Activated CD4-positive, alpha-beta memory T cell treated with anti-CD3 and anti-CD28 coated beads, Interleukin-2, amount 10 ng/mL, durations not matched to agents 7 days and 5 days (primary cell): ENCODE measurements at places on chromosomes 6 and 20.

GRCh38 chr6:28817808-28818145 lies 106.0 kb downstream of the TRIM27 start:
- no peak for DNase-seq

DNA sequence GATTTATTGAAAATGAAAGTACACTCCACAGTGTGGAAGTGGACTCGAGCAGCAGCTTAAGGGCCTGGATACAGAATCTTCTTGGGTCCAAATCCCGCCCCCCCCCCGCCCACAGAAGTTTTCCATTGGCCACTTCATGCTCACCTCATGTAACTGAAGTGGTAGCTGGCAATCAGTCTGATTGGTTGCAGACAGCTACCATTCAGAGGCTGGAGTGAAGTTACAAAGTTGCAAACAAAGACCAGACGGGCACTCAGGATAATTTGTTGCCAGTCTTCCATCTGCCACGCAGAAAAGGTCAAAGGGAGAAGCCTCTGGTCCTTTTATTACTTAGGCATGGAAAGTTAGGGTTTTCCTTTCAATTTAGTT lies 25.8 kb upstream of the FABP7 start:
- no peak for DNase-seq

GRCh38 chr6:153302133-153302532 lies 171.1 kb upstream of the RGS17 start:
- DNase-seq = no peak

DNA sequence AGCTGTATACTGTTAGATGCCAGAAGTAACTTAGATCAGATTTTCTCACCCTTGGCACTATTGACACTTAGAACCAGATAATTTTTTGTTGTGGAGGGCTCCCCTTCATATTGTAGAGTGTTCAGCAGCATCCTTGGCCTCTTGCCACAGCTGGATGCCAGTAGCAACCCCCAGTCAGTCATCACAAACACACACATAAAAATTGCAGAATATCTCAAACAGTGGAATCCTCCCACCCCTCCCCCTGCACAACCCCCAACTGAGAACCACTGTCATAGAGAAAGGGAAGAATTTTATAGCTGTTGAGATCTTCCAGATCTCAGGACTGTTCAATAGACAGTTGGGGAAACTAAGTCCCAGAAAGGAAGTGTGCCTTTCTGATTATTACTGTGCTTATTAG lies 81.2 kb upstream of the VSTM2L start:
- DNase-seq = no peak

DNA sequence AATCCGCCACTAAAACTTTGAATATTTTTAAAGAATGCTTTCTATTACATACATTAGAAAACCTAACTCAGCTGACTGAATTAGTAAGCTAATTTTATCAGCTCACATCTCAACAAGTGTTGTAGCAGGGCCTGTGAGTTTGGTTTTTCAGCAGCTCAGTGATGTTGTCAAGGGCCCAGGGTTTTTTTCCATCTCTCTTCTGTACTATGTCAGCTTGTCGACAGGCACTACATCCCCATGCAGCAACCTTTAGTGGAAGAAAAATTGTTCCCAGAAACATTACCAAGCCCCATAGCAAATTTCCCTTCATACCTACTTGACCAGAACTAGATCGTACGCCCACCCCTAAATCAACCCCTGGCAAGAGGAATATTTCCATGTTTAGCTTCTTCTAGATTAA lies 170.3 kb upstream of the TNFAIP3 start:
- no peak for DNase-seq

GRCh38 chr20:9160757-9161156 lies 91.9 kb downstream of the PLCB4 start:
- DNase-seq = no peak

DNA sequence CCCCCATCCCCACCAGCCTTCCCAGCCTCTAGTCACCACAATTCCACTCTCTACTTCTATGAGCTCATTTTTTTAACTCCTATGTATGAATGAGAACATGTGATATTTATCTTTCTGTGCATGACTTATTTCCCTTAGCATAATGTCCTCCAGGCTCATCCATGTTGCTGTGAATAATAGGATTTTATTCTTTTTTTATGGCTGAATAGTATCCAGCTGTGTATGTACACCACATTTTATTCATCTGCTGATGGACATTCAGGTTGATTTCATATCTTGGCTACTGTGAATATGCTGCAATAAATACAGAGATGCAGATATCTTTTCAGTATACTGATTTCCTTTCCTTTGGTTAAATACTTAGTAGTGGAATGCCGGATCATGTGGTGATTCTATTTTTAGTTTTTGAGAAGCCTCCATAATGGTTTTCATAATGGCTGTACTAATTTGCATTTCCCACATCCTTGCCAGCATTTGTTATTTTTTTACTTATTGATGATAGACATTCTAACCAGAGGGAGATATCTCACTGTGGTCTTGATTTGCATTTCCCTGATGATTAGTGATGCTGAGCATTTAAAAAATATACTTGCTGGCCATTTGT lies 194.9 kb downstream of the PACRG start:
- DNase-seq = no peak

- DNase-seq = no peak
Observed at GRCh38 chr6:40355066-40355465, 232.1 kb downstream of the LRFN2 start.

DNA sequence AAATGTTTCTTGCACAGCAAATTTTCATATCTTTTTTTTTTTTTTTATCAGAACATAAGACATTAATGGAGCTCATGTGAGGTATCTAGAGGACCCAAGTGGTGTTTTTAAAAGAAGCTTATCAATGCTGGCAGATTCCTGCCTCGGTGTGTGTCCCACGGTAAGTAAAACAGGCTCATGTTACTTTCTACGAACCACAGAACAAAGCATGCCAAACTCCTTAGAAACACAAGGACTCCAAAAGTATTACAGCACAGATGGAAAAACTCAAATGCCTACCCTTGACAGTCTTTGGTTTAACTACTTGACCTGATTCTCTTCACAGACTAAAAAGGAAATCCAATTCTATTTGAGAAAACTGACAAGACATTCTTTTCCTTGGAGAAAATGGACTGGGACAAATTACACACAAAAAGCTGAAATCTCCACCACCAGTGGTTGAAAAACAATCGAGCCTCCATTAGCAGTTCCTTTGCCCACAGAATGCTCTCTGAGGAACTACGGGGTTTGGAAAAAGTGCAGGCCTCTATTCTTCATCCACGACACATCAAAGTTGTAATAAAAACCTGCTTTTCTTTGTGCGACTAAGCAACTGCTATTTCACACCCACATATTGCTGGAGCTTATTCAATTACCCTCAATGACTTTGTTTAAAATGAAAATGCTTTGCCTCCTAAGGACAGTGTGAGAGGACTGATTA lies 5.4 kb downstream of the METTL24 start:
- DNase-seq = no peak

- DNase-seq = no peak
Observed at GRCh38 chr20:517221-517620, 26.4 kb downstream of the CSNK2A1 start.

DNA sequence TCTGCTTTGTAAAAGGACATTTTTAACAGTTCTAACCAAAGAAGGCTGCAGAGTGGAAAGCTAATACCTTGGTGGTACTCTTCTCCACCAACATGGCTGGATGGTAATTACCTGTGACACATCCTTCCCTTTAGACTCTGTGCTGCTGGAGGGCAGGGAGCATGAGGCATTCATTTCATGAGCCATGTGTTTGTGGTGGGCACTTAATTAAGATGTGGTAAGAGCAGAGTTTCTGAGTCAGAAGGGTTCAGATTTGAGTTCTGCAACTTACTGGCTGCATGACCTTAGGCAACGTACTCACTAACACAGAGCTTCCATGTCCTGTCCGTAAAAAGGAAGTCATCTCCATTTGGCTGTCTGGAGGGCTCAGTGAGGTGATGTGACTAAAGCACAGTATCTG lies 9.1 kb upstream of the ZNF133 start:
- DNase-seq = no peak

DNA sequence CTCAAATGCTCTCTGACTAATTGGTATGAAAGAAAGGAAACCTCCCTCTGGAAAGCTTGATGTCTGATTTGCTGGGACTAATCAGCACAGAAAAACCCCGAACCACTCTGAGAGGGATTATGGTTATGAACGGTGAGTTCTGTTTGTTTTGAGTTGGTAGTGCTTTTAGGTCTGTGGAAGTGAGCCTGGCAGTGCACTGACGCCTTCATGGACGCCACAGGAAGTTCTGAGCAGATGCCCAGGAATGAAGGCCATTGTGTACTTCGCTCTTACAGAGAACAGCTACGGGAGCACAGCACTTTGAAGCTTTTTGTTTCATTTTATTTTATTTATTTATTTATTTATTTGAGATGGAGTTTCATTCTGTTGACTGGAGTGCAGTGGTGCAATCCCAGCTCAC lies 754.1 kb downstream of the QKI start:
- no peak for DNase-seq

DNA sequence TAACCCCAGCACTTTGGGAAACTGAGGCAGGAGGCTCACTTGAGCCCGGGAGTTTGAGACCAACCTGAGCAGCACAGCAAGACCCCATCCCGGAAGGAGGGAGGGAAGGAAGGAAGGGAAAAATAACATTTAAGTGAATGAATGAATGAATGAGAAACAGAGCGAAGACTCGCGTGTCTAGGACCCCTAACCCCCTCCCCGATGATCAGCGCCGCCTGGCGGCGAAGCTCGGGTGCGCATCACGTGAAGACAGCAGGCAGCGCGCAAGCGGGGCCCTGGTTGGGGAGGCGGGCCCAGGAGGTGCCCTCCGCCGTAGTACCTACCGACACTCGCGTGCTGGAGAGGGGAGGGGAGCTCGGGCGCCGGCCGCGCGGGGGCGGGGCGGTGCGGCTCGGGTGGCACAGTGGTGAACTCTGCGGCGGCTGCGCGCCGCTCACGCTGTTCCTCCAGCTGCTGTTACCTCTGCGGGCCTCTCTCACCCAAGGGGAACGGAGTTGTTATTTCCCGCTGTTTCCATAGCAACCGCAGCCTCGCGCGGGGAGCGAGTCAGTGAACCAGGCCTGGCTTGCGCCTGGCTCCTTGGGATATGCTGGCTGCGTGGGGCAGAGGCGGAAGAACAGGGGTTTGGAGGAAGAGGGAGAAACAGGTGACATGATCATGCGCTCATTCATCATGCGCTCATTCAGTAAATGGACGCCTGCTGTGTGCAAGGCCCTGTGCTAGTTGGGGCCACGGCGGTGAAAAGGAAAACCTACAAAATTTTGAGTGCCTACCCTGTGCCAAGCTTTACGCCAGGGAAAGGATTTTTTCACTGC lies 2.0 kb upstream of the DCDC2 start:
- DNase-seq = peak; percentile 84

DNA sequence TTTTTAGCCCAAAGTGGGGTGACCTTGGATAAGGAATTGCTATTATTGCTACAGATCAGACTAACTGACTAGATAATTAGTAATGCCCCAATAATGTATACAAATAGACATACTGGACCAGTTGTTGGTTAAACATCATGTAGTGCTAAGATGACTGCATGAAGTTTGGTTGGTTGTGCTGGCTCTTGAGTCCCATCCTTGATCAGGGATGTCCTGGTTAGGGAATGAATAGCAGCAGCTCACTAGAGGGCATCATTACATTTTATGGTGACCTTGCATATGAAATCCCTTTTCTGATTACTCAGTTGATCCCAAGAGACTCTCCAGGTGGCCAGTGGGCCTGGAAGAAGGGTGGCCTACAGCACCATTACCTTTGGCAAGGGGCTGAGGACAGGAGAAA lies 10.9 kb downstream of the TPBG start:
- no peak for DNase-seq

DNA sequence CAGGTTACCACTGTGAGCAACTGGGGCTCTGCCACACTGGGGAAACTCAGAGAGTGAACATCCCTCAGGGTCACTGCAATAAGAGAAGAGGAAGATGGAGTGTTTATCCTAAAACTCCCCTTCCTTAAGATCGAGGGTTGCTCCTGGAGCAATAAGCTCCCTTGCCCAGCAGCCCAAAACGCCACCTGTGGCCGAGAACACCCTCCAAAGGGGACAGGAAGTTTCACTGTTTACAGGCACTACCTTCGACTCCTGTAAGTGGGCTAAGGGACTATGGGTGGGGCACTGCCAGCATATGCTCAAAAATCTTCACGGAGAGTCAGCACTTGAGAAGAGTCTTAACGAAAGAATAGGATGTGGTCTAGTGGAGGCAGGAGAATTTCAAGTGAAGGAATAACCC lies 132.5 kb downstream of the FAXC start:
- DNase-seq = no peak

GRCh38 chr6:1797801-1798200 lies 188.1 kb downstream of the FOXC1 start:
- DNase-seq = no peak

- no peak for DNase-seq
Observed at GRCh38 chr6:37077905-37078296, 72.4 kb downstream of the FGD2 start.

- no peak for DNase-seq
Observed at GRCh38 chr6:137801352-137802114, 65.5 kb upstream of the TNFAIP3 start.

GRCh38 chr6:46035242-46035641 lies 19.6 kb upstream of the CLIC5 start:
- no peak for DNase-seq

DNA sequence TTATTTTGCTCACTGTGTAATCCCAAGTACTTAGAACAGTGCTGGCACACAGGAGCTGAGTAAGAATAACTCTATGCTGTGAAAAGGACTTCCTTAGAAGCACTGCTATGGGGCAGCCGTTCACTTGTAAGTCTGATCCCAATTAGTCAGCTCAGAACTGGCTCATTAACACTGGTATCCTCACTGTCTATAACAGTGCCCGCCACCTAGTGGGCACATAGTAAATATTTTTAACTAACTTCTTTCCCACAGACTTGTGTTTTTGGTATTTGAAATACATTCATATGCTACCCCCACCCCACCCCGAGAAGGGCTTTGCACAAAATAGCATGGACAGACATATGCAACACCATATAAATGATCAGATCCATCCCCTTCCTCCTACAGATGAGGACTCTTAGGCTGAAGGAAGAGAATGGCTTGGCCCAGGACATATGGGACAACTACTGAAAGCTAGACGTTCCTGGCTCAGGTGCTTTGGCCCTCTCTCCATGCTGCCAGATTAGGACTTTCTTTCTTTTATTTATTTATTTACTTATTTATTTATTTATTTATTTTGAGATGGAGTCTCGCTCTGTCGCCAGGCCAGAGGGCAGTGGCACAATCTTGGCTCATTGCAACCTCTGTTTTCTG lies 47.1 kb downstream of the DST start:
- DNase-seq = peak; percentile 45

- DNase-seq = no peak
Observed at GRCh38 chr20:40571639-40572038, 117.4 kb downstream of the MAFB start.
